ENCODE measurements at places on chromosomes 4 and X.

GRCh38 chr4:127616898-127617297 is 15.9 kb upstream of the INTU start:
- no peak for DNase-seq

GRCh38 chr4:158411269-158411668 is 110.4 kb upstream of the RXFP1 start:
- no peak for DNase-seq

GRCh38 chr4:140754918-140755773 is 1.0 kb downstream of the TBC1D9 start:
- no peak for DNase-seq

DNA sequence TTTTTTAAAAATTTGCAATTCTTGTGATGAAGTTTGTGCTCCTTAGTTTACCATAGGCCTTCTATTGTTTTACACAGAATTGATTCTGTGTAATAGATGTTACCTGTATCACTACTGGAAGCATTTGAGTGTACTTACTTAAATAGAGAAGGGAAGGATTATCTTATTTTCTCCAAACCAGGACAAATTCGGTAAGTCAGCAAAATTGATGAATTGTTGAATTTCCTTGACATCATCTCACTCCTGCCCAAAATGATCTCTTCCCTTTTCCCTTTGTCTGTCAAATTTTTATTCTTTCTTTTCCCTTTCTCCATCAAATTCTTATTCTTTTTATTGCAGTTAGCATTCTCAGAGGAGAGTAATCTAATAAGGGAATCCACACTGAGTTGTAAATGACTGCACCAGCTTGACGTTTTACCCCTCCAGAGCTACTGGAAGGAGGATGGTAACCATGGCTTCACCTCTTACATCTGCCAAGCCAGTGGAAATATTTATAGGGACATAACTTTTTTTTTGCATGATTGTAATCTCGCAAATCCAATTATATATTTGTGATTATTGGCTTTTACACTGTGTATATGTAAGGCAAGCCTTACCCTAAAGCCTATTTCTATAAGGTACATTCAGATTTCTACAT is 42.6 kb upstream of the HAND2 start:
- no peak for DNase-seq

- no peak for DNase-seq
Observed at GRCh38 chrX:32987142-32987541, 224.2 kb downstream of the DMD start.

- no peak for DNase-seq
Observed at GRCh38 chrX:118116713-118117550, at the start of gene KLHL13. KLHL13 (minus strand) TSS chrX:118116810; CDS start chrX:118028473, 88,337 bp downstream.

DNA sequence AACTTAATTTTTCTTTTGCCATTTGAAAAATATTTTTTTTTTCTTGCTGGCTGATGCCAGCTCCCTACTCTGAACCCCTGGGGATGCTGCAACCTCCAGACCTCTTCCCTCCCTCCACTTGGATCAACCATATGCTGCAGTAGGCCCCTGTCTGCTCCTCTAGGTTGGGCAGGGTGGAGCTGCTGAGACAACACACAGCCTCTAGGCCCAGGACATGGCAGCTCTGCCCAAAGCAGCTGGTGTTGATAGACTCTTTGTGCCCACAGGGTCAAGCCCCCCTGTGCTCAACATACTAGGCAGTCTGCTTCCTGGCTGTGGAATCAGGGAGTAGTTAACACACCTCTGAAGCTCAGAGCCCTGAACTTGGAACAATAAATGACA is 19.9 kb upstream of the CLNK start:
- no peak for DNase-seq

DNA sequence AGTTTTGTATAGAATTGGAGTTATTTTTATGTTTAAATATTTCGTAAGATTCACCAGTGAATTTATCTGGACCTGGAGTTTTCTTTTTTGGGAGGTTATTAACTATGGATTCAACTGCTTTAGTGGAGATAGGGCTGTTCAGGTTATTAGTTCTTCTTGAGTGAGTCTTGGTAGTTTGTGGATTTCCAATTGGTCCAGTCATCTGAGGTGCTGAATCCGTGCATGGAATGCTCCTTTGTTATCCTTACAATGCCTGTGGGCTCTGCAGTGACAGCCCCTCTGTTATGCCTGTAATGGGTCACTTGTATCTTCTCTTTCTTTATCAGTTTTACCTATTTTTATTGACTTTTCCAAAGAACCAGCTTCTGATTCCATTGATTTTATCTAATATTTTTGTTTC is 15.4 kb upstream of the NKX1-1 start:
- DNase-seq, result no peak

GRCh38 chrX:39965051-39965573 is 132.6 kb downstream of the BCOR start:
- no peak for DNase-seq

- DNase-seq, result no peak
Observed at GRCh38 chr4:153241970-153242838, 38.0 kb downstream of the TRIM2 start.

- no peak for DNase-seq
Observed at GRCh38 chr4:171622729-171623128, 190.5 kb upstream of the GALNTL6 start.

- DNase-seq, result no peak
Observed at GRCh38 chr4:139368998-139369397, 66.7 kb upstream of the NDUFC1 start.

GRCh38 chr4:3859571-3859970 is 93.4 kb downstream of the ADRA2C start:
- no peak for DNase-seq
